Effector CD4-positive, alpha-beta T cell (primary cell): ENCODE measurements at places on chromosomes 7 and 10.

DNA sequence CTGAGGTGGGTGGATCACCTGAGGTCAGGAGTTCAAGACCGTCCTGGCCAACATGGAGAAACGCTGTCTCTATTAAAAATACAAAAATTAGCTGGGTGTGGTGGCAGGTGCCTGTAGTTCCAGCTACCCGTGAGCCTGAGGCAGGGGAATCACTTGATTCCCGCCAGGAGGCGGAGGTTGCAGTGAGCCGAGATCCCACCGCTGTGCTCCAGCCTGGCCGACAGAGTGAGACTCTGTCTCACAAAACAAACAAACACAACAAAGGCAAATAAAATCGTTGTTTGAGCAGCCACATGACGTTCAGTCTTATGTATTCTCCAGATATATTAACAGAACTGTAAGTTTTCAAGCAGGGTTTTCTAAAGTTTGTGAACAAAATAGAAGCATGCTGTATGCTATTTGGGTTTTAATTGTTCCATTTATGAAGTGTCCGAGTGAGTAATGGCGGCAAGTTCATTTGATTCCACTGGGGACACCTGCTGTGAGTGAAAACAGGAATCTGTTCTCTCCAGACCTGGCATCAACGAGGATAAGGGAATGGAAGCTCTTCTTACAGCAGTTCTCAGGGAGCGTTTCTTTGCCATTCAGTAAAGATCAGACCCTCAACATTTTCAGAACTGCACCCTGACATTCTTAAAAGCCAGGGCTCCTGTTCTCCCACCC is 122.5 kb upstream of the PITRM1 start:
- no peak for DNase-seq

DNA sequence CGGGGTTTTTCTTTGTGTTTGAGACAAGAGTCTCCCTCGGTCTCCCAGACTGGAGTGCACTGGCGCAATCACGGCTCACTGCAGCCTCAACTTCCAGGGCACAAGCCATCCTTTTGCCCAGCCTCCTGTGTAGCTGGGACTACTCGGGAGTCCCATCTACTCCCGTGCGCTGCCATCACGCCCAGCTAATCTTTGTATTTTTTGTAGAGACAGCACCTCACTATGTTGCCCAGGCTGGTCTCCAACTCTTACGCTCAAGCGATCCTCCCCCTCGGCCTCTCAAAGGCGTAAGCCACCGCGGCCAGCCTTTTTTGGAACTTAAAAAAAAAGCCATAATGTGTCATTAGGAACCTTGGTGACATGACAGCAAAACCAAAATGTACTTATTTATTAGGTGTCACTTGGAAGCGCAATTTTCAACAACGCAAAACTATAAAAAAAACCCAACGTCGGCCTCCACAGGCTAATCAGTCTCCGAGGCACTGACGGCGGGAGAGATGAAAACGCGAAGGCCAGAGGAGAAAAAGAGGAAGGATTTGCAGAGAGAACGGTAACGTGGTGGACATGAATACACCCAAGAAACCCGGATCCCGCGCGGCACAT is 911 bp upstream of the HNRNPH3 start:
- no peak for DNase-seq

GRCh38 chr10:44860811-44861736 is 50.1 kb upstream of the TMEM72 start:
- no peak for DNase-seq

DNA sequence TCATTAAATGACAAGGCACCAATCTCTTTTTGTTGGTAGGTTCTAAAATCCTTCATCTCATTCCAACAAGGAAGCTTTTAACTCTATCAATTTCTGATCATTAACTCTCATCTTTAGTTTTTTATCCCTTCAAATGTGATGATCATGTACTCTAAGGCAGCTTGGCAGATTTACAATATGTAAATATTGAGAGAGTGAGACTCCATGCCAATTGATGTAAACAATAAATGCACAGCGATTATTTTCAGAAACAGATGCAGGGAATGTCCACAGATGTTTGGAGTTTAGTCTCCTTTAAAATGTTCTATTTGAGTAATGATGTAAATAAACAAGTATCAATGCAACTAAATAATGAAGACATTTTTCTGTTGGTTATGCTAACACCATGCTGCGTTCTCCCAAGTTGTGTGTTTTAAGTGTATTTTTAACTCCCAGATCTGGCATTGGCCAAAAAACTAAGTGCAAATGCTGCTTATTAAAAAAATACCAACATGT is 213.8 kb downstream of the AHR start:
- DNase-seq, result no peak

DNA sequence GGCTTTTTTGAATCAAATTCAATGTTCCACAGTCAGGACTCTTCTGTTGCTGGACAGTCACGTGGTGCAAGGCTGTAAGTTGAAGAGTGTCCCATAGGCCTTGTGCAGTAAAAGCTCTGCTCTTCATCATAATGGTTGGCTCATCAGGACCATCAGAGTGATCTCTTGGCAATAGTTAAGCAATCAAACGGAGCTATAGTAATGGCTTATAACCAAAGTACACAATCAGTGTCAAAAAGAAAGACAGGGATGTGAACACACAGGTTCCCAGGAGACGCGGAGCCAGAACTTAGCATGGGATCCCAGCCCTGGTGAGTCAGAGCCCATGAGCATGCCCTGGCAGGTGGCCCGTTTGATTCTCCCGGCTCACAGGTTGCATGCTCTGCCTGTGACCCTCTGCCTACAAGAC is 10.8 kb upstream of the GPNMB start:
- no peak for DNase-seq

- DNase-seq, result no peak
Observed at GRCh38 chr10:111390813-111391563, 314.2 kb downstream of the ADRA2A start.

GRCh38 chr7:143305423-143306070 is 10.4 kb upstream of the CLCN1 start:
- DNase-seq, result peak; percentile 62

- DNase-seq, result no peak
Observed at GRCh38 chr10:24680647-24681524, 42.8 kb downstream of the ARHGAP21 start.

GRCh38 chr10:71920540-71921323 is 43.5 kb upstream of the CHST3 start:
- DNase-seq, result no peak

DNA sequence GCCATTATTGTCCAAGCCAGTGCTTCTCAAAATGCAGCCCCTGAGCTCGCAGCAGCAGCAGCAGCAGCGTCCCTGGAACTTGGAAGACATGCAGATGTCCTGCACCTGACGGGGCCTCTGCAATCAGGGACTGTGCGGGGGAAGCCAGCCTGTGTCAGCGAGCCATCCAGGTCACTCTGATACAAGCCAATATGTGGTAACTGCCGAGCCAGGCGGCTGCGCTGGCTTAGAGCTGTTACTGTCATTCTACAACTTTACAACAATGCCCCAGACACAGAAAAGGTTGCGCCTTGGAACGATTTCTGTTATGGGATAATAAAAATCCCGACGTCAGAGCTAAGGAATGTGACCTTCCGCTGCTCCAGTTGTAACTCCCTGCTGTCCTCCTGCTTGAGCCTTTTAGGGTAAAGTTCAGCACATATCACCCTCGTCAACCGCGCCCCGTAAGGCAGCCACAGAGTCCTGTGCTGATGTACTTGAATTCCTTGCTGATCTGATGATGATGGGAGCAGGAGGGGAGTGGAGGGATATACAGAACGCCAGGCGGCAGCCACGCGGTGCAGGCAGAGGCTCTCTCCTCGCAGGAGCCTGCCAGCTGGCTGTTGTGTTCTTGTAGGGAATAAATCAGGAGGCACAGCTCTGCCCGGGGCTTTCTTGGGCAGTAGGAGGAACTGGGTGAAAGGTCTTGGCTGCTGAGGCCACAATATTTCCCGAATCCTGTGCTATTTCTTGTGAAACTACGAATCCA is 20.0 kb upstream of the CRYGN start:
- DNase-seq, result no peak

DNA sequence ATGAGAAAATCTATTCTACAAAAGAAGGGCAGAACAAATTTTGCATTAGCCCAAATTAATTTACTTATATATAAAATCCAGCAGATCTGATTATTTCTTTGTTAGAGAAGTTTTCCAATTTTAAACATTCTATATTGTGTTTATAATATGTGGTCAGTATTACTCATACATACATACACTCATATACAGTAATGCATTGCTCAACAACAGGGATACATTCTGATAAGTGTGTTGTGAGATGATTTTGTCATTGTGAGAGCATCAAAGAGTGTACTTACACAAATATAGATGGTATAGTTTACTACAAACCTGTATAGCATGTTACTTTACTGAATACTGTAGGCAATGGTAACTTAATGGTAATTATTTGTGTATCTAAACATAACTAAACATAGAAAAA is 239.6 kb upstream of the ETV1 start:
- no peak for DNase-seq

DNA sequence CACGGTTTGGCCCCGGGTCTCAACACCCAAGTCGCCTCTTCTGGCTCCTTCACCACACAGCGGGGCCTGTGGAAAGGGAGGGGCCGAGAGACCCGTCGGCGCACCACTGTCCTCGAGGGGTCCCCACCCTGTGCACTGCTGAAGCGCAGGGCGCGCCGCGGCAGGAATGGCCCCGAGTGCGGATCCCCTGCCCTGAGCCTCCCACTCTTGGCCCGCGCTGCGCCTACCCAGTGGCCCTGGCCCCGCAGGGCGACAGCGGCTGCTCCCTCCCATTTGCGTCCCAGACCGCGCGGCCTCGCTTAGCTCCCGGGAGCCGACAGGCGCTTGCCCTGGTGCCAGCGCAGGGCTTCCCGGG is 2.1 kb upstream of the SFMBT2 start:
- no peak for DNase-seq

DNA sequence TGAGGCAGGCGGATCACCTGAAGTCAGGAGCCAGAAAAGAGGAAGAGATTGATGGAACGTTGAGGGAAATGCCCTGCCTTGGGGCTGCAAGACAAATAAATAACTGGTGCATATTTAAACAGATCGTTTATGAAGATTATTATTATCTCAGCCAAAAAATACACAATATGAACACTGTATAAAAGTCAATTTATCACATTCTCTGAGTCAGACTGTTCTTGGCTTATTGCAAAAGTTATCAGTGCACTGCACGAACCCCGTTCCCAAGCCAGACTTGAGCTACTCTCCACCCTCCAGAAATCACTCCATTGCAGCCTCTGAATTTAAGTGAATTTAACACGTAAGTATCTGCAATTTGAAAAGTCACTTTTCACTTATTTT is 1.6 kb downstream of the DNMBP start:
- no peak for DNase-seq

DNA sequence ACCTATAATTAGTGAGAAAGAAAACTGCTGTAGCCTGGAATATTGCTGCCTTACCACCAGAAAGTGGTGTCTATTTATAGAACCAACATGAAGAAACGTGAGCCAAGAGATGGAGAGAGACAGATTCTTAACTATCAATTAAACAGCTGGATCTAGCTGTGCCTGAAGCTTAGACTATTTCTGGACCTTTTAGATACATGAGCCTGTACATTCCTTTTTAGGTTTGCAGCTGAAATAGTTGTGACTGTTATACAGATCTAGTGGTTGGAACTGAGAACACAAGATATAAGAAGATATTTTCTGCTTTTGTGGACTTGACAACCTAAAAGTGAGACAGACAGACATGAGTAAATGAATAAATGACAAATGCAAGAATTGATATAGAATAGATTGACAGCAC is 73.4 kb downstream of the CDK14 start:
- no peak for DNase-seq

GRCh38 chr7:142348100-142348499 is 90.2 kb upstream of the PRSS58 start:
- no peak for DNase-seq

DNA sequence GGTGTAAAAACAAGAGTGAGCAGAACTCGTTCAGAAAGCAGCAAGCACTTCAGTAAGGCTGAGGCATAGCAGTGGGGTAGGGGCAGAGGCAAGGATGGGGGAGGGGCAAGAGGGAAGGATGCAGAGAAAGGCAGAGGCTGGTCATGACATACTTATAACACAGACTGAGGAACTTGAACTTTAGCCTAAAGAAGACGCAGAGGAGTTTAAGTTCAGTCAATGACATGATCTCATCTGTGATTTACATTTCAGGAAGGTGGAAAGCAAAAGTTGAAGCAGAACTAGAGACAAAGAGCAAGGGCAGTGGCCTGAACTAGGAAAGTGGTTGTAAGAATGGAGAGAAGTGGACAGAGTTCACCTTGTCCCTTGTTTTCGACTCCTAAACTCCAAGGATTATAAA is 15.8 kb downstream of the MACC1 start:
- no peak for DNase-seq

- DNase-seq, result no peak
Observed at GRCh38 chr7:37531225-37531624, 82.6 kb upstream of the ELMO1 start.
